Fibroblast of the conjunctiva (primary cell): ENCODE measurements at places on chromosomes 6 and 20.

DNA sequence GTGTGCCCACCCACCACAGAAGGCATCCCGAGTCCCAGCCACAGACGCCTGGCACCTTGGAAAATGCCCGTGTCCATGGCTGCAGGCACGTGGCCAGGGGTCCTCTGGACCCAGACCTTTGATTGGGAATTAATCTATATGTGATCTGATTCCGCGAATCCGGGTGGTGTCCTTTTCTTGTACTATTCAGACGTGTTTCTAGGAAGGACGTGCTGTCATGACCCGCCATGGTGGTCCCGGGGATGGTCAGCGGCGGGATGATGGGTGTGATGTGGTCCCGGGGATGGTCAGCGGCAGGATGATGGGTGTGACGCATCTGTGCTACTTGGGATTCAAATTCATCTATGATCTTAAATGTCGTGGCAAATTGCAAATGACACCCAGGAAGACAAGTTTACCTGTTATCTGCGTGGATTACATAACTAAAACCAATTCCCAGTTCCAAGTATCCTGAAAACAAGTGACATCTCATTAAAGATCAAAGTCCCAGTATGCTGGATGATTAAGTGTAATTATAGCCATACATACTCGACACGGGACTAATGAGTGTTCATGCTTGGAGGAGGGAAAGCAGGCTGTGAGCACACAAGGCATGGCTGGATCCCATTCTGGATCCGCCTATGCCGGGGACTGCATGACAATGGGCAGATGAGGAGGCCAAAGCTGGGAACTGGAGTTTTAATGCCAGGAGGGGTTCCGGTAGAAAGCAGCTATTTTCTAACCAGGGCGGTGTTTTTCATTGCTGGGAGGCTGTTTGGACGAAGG, 256.5 kb downstream of the TAF4 start:
- no peak for DNase-seq

GRCh38 chr6:154767003-154767723, 33.9 kb downstream of the SCAF8 start:
- no peak for DNase-seq

- no peak for DNase-seq
Observed at GRCh38 chr20:2132461-2132901, 30.9 kb downstream of the STK35 start.

- DNase-seq: no peak
Observed at GRCh38 chr6:149140137-149140909, 177.2 kb upstream of the TAB2 start.
